Fibroblast of skin of left biceps (primary cell): ENCODE measurements at places on chromosomes 6 and 20.

- DNase-seq, result no peak
These were observed 26.9 kb upstream of the FOXP4 start for GRCh38 chr6:41519305-41519744.

DNA sequence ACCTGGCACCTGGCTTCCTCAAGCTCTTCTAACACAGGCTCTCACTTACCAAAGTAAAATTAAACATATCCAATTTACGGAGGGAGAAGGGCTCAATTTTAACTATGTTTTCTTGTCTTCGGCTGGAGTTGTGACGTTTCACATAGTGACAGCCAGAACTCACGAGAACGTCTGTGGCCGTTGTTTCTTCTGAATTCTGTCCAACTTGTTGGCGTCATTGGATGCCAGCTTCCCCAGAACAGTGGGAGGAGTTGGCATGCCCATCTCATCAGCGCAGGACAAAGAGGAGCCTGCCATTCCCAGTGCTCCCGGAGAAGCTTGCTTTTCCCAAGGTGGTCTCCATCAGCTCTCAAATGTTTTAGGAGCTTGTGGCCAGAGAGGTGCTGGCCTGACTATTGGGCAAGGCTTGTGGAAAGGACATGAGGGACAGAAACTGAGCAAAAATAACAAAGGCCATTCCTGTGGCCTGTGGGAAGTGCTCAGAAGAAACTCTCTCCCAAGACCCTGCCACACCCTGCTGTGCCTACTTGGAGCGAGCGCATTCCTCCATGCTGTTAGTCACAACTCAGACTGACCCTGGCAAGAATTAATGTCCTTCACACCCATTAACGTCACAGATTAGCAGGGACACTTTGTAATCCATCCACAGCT lies 265.4 kb upstream of the CDH4 start:
- no peak for DNase-seq

GRCh38 chr6:26556263-26557070 lies 18.3 kb downstream of the HMGN4 start:
- peak; percentile 89 for DNase-seq

DNA sequence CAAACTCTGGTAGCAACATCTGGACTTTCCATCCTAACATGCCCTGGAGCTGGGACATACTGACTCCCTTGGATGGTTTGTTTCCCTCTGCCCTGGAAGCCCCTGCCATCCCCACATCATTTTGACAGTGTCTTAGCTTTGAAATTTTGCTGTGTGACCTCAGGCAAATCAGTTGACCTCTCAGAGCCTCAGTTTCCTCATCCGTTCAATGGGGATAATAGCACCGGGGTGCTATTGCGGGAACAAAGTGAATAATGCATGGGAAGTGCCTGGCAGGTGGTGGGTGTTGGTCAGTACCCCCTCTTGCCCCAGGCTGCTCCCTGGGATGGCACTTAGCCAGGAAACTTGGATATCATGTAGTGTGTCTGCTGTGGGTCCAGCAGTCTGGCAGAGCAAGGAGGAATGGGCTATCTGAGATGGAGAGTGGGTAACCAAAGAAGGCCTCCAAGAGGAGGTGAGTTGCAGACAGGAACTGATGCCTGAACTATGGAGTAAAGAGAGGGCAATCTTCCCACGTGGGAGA lies 88.6 kb downstream of the MRPL14 start:
- DNase-seq, result no peak

- DNase-seq, result no peak
These were observed 201.3 kb downstream of the SYNE1 start for GRCh38 chr6:152435816-152436215.

GRCh38 chr6:39951716-39952115 lies 17.5 kb upstream of the MOCS1 start:
- DNase-seq, result no peak

DNA sequence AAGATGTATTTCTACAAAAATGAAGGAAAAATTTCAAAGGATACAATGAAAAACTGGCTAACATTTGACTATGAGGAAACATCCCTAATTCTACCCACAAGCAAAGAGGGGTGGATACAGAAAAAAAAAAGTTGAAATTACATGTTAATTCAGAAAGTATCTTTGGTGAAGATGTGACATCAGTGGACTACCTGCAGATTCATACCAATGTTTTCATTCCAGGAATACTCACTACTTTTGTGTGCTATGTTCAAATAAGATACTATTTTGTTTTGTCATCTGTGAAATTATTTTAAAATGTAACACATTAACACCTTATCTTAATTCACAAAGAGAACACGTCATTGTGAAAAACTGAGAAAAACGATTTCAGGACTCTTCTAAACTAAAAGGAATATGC lies 159.3 kb upstream of the SHLD1 start:
- DNase-seq, result no peak

DNA sequence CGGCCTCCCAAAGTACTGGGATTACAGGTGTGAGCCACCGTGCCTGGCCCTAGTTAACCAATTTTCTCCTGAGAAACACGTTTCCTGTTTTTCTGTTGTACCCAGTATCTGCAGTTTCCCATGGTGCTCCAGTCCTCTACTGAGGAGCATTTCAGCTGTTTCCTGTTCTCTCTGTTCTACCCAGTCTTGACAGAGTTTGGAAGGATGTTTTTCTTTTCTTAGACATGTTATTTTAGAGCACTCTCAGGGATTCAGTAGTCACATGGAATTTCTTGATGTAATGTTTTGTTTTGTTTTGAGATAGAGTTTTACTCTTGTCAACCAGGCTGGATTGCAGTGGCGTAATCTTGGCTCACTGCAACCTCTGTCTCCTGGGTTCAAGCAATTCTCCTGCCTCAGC lies 129.8 kb upstream of the TIAM2 start:
- no peak for DNase-seq

- DNase-seq, result no peak
These were observed 613.0 kb downstream of the UTRN start for GRCh38 chr6:144898052-144898689.

- DNase-seq, result no peak
These were observed 115.2 kb upstream of the RUNX2 start for GRCh38 chr6:45212976-45213375.

DNA sequence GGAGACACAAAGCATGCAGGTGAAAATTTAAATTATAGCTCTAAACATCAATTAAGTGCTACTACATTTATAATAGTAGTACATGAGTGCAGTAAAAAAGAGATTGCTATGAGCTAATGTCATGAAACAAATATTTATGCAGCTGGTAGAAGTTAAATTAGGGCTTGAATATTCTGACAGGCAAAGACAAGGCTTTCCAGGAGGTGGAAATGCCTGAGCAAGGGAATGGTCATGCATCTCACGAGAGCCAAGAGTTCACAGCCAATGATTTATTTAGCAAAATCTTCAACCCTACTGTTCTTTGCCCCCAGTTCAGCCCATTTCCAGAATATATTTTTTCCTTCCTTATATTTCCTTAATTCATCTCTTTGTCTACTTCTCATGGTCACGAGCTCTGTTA lies 128.9 kb downstream of the HIVEP2 start:
- no peak for DNase-seq

DNA sequence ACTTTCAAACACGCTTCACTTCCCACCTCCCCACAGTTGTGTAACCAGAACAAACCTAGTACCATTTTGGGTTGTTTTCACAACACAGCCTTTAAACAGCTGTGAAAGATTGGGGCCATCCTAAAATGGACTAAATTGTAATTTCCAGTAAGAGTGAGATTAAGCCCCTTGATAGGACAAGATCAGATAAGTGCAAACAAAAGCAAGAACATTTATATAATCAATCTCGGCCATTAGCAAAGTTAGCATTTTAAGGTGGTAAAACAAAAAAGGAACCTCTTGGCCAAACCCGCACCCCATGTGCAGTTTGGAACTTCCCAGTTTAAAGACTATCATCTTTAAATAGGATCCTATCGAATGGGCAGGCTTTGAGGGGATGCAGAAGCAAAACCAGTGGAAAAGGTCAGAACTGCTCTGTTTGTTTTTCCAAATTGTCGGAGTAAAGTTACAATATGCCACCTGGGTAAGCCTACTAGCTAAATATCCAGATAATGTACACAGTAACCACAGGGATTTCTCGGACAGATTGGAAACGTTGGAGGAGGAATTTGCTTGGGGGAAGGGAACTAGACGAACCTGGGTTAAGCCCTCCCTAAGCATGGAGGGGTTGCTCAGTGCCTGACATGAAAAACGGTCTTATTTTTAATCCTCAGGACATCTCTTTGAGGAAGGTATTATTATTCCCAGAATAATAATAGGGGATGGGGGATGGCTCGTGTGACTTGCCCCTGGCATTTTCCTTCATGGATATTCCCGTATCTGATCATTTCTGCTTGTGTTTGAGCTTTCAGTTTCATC lies 159.8 kb upstream of the SALL4 start:
- no peak for DNase-seq
